ENCODE measurements at places on chromosomes 2 and 18. TPM values are rescaled to one million over a fixed set of nuclear protein-coding genes. Genes with fewer than 3 reads are reported as not detected.

DNA sequence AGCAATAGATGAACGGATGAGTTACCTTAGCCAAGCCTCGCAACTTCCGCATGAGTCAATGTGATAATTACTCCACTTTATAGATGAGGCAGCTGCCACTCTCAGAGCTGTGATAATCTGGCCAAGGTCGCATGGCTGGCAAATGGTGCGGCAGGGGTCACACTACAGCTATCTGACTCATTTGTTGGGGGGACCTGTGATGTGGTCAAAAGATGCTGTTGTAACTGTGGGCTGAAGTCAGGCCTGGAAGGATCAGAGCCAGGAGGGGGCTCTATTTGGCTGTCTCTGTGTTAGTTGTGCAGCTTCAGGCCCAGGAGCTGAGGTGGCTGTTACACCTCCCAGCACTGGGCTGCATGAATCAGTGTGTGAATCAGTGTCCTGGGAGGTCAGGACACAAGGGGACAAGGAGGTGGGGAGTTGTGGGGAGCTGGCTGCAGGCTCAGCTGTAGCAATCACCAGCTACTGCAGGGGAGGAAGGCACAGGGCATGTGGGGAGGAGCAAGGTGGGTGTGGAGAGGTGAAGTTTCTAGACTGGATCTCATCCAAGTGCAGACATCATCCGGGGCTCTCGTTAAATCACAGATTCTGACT lies 33.1 kb downstream of the NGEF start:
- no peak for DNase-seq

Gene GRB14
- 66.2 TPM for polyA plus RNA-seq

Gene CCBE1
- 105 TPM for polyA plus RNA-seq

- no peak for DNase-seq
Measured at GRCh38 chr2:119674711-119675500, 4.1 kb upstream of the TMEM177 start.

DNA sequence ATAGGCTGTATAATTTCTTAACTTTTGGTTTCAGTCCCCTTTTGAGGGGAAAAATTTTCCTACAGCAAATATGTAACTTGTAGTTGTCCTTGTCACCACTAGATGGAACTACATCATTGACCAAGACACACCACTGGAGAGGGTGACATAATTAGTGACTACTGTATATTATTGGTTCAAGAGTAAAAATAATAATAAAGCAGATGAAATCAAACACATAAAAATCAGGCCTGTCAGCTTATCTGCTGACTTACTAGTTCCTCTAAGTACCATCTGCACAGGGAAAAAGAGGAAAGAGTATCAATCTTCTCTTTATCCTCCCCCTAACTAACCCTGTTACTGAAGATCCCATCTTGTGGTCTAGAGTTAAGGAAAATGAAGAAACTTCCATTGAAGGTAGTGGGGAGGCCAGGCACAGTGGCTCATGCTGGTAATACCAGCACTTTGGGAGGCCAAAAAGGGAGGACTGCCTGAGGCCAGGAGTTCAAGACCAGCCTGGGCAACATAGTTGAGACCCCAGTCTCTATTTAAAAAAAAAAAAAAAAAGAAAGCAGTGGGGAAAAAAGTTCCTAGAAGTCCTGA lies 29.6 kb upstream of the ENOSF1 start:
- peak; percentile 32 for DNase-seq

Gene EFEMP1
- 176 TPM for polyA plus RNA-seq

Gene KIAA2012
- polyA plus RNA-seq: 1.8 TPM

DNA sequence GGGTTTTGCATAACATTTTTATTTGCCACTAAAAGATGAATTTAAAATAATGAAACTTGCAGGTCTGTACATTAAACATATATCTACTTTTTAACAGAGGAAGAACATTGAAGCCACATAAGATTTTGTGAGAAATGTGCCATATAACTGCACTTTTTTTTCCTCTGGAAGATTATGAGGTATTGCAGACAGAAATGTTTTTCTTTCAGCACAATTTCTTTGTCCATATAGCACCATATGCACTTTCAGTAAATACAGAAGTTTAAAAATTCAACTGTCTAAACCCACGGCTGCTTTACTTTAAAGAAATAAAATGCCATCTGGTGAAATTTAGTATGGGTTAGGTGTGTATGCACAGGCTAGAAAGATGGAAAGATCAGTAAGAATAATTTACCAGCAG lies 470 bp upstream of the FAP start:
- DNase-seq: no peak

GRCh38 chr2:232781765-232782164 lies 5.4 kb upstream of the KCNJ13 start:
- no peak for DNase-seq

DNA sequence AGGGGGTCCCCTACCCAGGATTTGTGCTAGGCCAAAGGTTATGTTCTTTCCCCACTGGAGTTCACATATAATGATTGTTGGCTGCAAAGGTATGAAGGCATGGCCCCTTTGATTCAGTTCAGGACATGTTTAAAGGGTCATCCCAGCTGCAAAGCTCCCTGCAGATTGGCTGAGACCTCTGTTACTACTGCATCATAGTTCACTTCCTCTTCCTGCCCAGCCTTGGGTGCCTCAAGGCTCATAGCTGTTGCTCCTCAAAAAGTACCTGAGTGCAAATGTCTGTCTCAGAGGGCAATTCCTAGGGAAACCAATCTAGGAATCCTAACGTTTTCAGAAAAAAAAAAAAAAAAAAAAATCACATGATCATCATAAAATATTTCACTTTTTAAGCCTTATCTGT lies 125.1 kb downstream of the ATL2 start:
- DNase-seq: no peak

Data from right lung (tissue), 10 donors.